ENCODE measurements at places on chromosomes 2 and 18.

DNA sequence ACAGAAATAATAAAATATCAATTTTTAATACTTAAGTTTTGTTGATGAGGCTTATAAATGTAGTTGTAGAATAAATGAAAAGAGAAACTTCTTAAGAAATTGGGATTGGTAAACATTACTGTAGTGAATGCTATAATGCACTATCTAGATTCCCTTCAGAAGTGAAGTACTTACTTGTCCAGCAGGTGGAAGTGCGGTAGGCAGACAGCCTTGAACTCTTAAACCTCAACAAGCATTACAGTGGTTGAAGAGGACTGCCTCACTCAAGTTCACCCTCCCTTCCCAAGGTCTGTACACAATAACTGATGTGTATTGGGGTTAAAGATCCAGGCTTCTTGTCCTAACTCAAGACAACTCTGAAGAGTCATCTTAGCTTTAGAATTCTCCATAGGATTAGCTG lies 931.0 kb upstream of the LRRTM1 start:
- DNase-seq = no peak

DNA sequence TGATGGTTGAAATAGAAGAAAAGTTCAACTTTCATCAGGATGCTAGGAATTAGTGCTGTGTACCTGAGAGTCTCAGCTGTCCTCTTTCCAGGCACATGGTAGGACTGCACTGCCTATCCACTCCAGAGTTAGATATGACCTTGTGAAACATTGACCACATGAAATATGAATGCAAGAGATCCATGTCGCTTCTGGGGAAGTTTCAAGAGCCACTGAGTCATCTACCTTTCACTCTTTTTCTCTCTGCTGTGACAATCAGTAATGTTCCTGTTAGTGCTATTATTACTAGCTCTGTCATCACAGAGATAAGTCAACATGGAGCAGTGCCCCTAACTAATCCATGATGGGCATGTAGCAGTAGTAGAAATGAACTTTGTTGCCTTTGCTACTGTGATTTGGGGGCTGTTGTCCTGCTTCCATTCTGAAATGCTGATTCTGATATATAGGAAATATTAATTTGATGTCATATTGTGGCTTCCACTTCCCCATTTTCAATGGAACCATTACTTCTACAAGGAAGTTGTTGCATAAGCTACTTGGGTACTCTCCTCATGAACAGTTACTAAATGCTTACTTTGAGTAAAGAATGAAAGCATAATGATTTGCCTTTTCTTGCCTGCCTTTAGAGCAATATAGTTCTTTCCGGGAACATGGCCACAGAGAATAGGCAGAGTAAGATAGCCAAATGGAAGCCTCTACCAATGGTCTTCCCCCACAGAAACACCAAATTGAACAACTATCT lies 192.8 kb upstream of the ZNF521 start:
- DNase-seq = no peak

DNA sequence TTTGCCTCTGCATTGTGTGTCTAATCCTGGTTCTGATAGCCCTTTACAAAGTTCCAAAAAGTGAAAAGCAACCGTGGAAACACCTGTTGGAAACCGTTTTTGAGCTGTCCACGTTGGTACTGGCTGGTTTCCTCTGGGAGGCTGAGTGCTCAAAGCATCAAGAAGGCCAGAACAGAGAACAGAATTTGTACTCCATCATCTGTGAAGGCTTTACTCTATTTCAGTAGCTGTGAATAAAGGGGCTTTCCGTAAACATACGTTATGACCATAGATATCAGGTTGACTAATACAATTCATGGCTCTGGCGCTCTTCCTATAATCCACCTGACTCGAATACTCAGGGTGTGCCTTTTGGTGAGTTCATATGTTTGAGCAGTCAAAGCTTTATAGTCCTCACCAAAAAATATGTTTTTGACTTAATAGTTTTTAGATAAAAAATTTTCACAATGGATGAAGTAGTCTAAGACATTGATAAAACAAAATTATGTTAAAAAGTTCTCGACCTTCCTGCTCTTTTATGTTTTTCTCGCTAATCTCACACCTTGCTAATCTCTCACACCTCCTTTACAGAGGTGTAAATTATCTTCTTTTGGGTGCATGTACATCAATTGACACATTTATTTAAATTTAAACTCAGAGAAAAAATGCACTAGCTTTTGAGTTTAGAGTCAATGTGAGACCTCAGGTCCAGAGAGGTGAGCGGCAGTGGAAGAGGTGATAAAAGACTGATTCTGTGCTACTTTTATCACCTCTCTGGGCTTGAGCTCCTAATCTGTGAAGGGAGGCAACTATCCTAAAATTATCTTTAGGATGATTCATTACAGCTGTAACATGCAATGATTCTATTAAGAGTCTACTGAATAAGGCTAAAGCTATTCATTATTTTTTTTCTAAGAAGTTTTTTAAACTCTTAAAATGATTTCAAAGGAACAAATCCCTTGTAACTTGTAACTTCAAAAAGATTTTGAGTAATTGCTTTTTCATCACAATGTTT lies 65.3 kb downstream of the CXCR4 start:
- DNase-seq = peak; percentile 86

GRCh38 chr18:3046216-3046808 lies 33.4 kb upstream of the LPIN2 start:
- peak; percentile 74 for DNase-seq

- no peak for DNase-seq
Observed at GRCh38 chr2:40087434-40087833, 308.4 kb upstream of the THUMPD2 start.

DNA sequence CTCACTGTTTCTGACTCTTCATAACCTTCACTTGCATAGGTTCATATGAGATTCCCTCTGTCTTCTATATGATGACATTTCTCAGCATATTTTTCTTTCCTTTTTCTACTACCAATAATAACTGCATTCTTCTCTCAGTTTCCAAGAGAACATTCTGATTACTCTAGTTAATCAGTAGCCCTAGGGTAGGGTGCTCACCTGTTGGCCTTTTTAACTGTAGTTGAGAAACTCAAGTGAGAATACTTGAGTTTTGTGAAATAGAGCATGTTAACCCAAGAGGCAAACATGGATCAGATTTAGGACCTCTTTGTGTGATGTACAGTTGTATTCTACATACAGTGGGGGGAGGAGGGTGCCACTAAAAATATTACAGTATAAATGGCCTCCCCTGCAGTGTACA lies 308.0 kb downstream of the CMPK2 start:
- no peak for DNase-seq

GRCh38 chr2:194545978-194546377 lies 1111.0 kb upstream of the SLC39A10 start:
- DNase-seq = no peak

- no peak for DNase-seq
Observed at GRCh38 chr2:70766357-70767078, 1.5 kb downstream of the ADD2 start.
